CD4-positive, alpha-beta T cell treated with Interleukin-6 at 100 ng/mL for 8 hours (primary cell): ENCODE measurements at places on chromosomes 3 and 15.

GRCh38 chr3:112005091-112005672 is 6.5 kb downstream of the TAGLN3 start:
- no peak for DNase-seq

GRCh38 chr3:38004415-38005075 is 14.0 kb downstream of the VILL start:
- DNase-seq, result peak; percentile 61

GRCh38 chr15:78082106-78082742 is 4.7 kb upstream of the TBC1D2B start:
- DNase-seq, result no peak

GRCh38 chr3:13879102-13879945 is 547 bp downstream of the WNT7A start:
- DNase-seq, result no peak

DNA sequence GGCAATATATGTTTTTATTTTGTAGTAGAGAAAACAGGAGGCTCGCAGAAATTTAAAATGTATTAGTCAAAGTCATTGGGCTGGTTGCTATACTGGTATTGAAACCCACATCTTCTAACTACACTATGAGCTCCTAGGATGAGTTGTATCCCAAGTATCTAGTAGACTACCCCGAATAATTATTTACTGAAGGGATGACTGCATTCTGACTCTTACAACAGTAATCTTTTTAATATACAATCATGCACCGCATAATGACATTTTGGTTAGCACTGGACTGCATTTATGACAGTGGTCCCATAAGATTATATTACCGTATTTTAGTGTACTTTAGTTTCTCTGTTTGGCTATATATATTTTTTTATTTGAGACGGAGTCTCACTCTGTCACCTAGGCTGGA is 15.3 kb downstream of the PIGB start:
- no peak for DNase-seq

DNA sequence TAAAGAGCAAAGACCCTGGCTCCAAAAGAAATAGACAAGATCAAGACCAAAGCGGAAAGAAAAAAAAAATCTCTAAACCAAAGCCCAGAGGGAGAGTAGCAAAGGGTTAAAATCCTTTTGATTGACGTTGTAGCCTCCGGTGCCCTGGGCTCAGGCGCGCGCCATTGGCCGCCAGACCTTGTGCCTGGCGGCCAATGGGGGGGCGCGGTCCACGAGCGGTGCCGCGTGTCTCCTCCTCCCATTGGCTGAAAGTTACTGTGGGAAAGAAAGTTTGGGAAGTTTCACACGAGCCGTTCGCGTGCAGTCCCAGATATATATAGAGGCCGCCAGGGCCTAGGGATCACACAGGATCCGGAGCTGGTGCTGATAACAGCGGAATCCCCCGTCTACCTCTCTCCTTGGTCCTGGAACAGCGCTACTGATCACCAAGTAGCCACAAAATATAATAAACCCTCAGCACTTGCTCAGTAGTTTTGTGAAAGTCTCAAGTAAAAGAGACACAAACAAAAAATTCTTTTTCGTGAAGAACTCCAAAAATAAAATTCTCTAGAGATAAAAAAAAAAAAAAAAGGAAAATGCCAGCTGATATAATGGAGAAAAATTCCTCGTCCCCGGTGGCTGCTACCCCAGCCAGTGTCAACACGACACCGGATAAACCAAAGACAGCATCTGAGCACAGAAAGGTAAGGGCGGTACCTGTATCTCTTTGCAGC is at the start of gene HES1:
TSS of gene HES1 (plus strand) at position 343 of the 713 bp plus-strand sequence. CDS start at position 576, 233 bp downstream.
- DNase-seq, result no peak

DNA sequence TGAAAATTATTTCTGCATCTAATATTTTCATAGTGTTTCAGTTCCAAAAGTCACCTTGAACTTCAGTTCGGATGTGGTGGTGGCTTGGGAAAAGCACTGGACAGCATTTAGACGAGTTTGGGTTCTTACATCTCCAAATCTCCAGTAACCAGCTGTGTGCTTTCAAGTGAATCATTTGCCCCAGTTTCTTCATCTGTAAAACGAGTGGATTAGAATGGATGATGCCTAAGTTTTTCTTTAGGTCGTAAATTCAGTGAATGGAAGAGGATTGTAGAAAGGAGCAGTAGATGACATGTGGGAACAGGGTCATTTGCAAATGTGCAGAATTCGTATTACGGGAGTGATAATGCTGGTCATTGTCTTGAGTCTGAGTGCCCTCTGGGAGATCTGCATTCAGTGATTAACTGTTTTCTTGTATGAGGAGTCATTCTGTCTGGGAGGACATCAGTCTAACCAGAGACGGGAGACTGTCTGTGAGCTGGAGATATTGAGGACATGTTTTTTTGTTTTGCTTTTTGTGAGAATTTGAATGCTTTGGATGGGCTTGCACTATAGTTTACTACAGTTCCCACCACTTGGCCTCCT is 641.6 kb upstream of the TBL1XR1 start:
- DNase-seq, result no peak

- no peak for DNase-seq
Observed at GRCh38 chr15:92457471-92458041, 63.9 kb downstream of the ST8SIA2 start.

GRCh38 chr3:36461597-36461996 is 81.3 kb downstream of the STAC start:
- no peak for DNase-seq

DNA sequence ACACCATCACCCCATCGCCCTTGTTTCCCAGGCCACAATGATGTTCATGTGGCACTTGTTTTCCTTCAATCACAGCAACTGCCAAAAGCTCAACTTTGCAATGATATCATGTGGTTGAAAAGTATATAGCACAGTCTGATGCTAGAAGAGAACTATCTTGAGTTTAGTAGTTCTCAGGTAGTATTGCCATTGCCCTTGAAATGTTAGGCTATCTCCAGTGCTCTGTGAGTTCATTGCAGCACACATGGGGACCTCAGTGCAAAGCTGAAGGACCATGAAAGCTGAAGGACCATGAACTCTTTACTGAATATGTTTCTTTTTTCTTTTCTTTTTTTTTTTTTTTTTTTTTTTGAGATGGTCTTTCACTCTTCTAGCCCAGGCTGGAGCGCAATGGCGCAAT is 35.9 kb upstream of the SAMMSON start:
- DNase-seq, result no peak

GRCh38 chr3:24373198-24373959 is 121.3 kb downstream of the THRB start:
- no peak for DNase-seq

- DNase-seq, result no peak
Observed at GRCh38 chr3:9008550-9009255, 45.4 kb upstream of the RAD18 start.

DNA sequence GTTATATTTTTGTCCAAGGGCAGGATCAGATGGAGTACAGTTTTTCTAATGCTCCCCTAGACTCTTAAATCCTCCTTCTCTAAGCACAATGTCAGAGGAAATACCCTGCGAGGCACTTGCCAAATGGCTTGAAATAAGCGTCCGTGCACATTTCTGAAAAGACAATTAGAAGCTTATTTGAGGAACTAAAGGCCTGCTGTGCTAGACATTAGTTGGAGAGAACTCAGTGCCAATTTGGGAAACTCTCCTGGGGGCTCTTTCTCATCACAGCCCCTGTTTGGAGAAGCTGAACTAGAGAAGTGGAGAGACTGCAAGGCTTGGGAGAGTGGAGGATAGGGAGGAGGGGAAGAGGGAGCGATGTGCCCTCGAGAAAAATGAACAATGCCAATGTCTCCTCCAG is 247.6 kb upstream of the C2CD4B start:
- no peak for DNase-seq

GRCh38 chr3:103057003-103057402 is 622.2 kb downstream of the ZPLD1 start:
- DNase-seq, result no peak

- DNase-seq, result no peak
Observed at GRCh38 chr3:196055683-196056270, 26.1 kb downstream of the TFRC start.

DNA sequence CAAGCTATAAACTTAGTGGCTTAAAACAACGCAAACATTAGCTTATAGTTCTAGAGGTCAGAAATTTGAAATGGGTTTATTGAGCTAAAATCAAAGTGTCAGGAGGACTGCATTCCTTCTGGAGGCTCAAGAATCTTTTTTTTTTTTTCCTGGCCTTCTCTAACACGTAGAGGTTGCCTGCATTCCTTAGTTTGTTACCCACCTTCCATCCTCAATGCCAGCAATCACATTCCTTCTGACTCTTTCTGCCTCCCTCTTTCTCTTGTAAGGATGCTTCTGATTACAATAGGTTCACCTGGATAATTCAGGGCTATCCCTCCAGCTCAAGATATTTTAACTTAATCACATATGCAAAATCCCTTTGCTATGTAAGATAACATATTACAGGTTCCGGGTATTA is 24.8 kb downstream of the REC114 start:
- no peak for DNase-seq

- DNase-seq, result no peak
Observed at GRCh38 chr15:101827257-101827656, 15.3 kb downstream of the OR4F15 start.

- DNase-seq, result no peak
Observed at GRCh38 chr3:67808906-67809305, 154.5 kb upstream of the SUCLG2 start.

- DNase-seq, result no peak
Observed at GRCh38 chr3:28824316-28824715, 456.6 kb upstream of the RBMS3 start.

- DNase-seq, result no peak
Observed at GRCh38 chr3:106168962-106169750, 300.3 kb upstream of the CBLB start.

- DNase-seq, result no peak
Observed at GRCh38 chr3:158165141-158165655, 55.3 kb downstream of the RSRC1 start.

DNA sequence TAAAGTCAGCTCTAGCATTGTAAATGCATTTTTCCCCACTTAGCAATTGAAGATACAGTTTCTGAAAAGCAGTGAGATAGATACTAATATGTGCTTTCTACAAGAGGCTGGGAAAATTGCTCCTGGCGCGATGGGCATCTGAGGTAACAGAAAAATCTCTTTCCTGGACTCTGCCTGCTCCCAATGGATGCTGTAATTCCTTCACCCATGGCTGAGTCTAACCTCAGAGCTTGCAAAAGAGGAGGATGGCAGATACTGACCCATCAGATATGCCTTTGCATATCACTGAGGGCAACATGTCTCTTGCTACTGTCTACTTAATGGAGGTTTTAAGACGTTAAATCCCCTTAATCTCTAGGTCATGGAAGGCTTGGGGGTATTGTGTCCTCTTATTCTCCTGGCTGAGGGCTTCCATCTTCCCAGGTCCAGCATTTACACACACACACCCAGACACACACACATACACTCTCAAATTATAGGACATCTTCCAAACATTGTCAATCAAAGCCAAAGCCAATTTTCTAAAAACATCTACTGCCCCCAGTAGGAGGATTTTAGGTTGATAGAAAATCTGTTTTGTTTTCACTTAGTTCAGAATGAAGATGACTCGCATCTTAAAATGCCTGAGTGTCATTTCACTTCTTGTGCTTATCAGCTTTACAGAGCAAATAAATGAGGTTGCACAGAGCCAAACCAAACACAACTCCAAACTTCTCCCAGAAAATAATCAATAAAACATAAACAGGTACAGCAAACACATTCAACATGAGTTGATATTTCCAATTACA is 2.4 kb downstream of the TRPM1 start:
- DNase-seq, result no peak

GRCh38 chr3:46701181-46701939 is at the start of gene TMIE:
TMIE (plus strand) TSS chr3:46701392; CDS start chr3:46701488, 96 bp downstream.
- DNase-seq, result no peak

GRCh38 chr3:172355836-172356235 is 92.4 kb downstream of the GHSR start:
- DNase-seq, result no peak

- no peak for DNase-seq
Observed at GRCh38 chr3:28906561-28907310, 374.1 kb upstream of the RBMS3 start.

- DNase-seq, result no peak
Observed at GRCh38 chr15:22978691-22979237, 1.4 kb downstream of the CYFIP1 start.

DNA sequence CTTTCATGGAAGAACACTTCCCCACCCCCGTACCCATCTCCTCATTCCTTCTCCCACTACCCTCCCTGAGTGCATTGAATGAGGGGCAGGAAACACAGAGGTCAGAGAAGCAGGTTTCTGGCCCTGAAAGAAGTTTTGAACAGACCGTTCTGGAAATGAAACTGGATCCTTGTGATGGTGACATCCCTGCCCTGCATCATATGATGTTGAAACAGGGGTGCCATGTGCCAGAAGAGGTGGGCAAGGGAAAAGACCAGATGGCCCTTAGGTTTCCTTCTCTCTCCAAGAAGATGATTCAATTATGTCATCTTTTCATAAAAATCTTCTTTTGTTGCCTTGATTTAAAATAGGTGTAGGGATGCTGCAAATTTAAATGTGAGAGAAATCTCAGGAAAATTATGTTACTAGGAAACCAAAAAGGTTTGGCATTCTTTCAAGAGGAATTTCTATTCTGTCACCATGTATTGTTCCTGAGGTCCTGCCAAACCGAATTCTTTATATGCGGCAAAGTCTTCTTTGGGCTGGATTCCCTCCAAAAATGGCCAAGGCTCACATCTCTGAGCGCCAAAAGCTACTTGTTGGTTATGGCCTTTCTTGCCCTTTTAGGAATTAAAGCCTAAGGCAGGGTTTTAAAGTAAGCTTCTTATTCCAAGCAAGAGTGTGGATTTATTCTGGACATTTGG is 19.9 kb upstream of the TNFAIP8L3 start:
- no peak for DNase-seq

- no peak for DNase-seq
Observed at GRCh38 chr15:35181538-35181937, 96.4 kb upstream of the NANOGP8 start.

GRCh38 chr15:59550956-59551355 is 60.6 kb upstream of the GCNT3 start:
- DNase-seq, result no peak

GRCh38 chr3:129252748-129253147 is 3.3 kb downstream of the COPG1 start:
- no peak for DNase-seq

- DNase-seq, result no peak
Observed at GRCh38 chr3:35679409-35680080, 40.2 kb downstream of the ARPP21 start.

DNA sequence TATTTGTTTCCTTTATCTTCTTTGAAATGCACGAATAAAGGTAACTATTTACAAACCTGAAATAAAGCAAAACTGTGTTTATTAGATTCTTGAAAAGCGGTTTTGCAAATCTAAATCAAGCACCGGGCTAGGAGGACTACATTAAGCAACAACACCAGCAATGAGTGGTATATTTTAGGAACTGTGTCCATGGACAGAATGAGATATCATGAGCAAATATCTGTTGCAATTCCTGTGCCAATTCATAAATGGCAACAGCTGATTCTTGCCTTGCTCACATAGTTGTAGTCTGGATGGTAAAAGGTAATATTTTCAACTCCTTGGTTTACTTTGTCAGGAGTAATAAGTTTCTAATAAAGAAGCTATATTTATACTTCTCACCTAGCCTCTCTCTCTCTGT is 403.3 kb downstream of the LPP start:
- DNase-seq, result no peak

GRCh38 chr3:4614070-4614469 is 120.9 kb downstream of the ITPR1 start:
- no peak for DNase-seq
